Cardiac muscle cell (in vitro differentiated cells and primary cell): ENCODE measurements at places on chromosomes 1 and 21. TPM values are rescaled to one million over a fixed set of nuclear protein-coding genes. Genes with fewer than 3 reads are reported as not detected.

- H3K4me1 ChIP-seq, result peaks cover 3% of the 10 kb centered on the region
- no peaks in the 10 kb centered on the region for H3K27me3 ChIP-seq
- H3K36me3 ChIP-seq, result no peaks in the 10 kb centered on the region
- H3K27ac ChIP-seq, result no peak overlapping the region
Measured at GRCh38 chr1:154199563-154199879, 6.6 kb downstream of the CFAP141 start.

DNA sequence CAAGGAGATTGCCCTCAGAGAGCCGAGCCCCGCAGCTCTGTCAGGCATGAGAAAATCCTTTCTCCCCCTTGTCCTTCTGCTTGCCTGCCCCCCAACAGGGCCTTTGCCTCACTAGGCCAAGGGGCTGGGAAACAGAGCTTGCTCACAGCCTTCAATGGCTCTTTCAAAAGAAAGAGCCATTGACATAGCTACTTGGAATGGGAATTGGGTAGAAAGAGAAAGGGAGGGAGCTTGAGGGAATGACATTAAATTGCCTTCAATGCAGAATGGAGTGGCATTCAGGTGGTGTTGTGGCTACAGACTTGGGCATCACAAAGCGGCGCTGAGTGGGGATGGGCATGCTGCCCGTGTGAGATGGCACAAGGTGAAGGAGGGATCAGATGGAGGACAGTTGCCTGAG, 13.2 kb downstream of the SYT11 start:
- H3K36me3 ChIP-seq, result no peaks in the 10 kb centered on the region
- H3K4me3 ChIP-seq, result no peak overlapping the region
- no peaks in the 10 kb centered on the region for H3K4me1 ChIP-seq
- H3K27me3 ChIP-seq, result no peaks in the 10 kb centered on the region

- H3K4me3 ChIP-seq, result no peak overlapping the region
- no peaks in the 10 kb centered on the region for H3K27me3 ChIP-seq
- no peak overlapping the region for H3K27ac ChIP-seq
- H3K4me1 ChIP-seq, result peaks cover 5% of the 10 kb centered on the region
- peaks cover 3% of the 10 kb centered on the region for H3K36me3 ChIP-seq
Measured at GRCh38 chr1:3240524-3241235, 171.7 kb downstream of the PRDM16 start.

DNA sequence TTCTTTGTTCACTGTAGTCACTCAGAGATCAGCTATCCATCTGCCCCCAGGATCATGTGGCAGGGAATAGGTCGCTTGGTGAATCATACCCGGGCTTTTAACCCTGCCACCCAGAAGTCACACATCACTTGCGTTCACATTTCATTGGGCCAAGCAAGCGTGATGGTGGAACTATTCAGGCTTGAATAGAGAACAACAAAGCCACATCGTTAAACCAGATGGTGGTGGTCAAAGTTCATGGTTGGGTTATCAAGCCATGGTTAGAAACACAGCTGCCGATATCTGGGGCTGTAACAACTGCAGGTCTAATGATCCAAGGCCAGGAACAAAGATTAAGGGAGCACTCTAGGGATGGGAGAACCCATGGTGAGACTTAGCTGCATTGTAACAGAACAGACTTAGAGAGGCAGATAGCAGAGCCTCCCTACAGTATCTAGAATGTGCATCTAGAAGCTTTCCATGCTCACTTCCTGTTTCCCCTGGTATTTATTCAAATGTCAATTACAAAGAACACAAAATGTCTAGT, 40.0 kb upstream of the PTPRC start:
- no peak for DNase-seq
- no peak overlapping the region for H3K4me3 ChIP-seq
- no peak overlapping the region for H3K27ac ChIP-seq
- H3K27me3 ChIP-seq, result no peaks in the 10 kb centered on the region
- no peaks in the 10 kb centered on the region for H3K36me3 ChIP-seq

DNA sequence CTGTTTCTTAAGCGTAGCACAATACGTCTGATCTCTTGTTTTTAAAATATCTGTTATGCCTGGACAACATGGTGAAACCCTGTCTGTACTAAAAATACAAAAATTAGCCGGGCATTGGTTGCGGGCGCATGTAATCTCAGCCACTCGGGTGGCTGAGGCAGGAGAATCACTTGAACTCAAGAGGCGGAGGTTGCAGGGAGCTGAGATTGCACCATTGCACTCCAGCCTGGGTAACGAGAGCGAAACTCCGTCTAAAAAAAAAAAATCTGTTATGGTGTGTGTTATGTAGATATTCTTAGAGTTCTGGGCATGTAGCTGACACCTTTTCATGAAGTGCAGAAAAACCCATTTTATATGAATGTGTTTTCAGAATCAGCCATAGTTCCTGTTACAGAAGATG, 38.2 kb downstream of the RABGAP1L start:
- H3K27ac ChIP-seq, result no peak overlapping the region
- DNase-seq, result no peak
- no peak overlapping the region for H3K4me3 ChIP-seq
- H3K27me3 ChIP-seq, result no peaks in the 10 kb centered on the region
- H3K36me3 ChIP-seq, result no peaks in the 10 kb centered on the region

- DNase-seq, result no peak
- no peaks in the 10 kb centered on the region for H3K27me3 ChIP-seq
Measured at GRCh38 chr1:44572572-44572879, 101.8 kb downstream of the TMEM53 start.

- H3K36me3 ChIP-seq, result no peaks in the 10 kb centered on the region
- H3K4me1 ChIP-seq, result no peaks in the 10 kb centered on the region
Measured at GRCh38 chr21:17454315-17455027, 58.4 kb upstream of the CXADR start.

GRCh38 chr1:51264451-51264850, 28.4 kb downstream of the RNF11 start:
- no peak for DNase-seq
- H3K4me3 ChIP-seq, result no peak overlapping the region

GRCh38 chr1:164061528-164061927, 497.5 kb upstream of the PBX1 start:
- DNase-seq, result no peak
- no peaks in the 10 kb centered on the region for H3K36me3 ChIP-seq
- H3K4me1 ChIP-seq, result peaks cover 19% of the 10 kb centered on the region
- no peak overlapping the region for H3K27ac ChIP-seq
- H3K27me3 ChIP-seq, result no peaks in the 10 kb centered on the region

DNA sequence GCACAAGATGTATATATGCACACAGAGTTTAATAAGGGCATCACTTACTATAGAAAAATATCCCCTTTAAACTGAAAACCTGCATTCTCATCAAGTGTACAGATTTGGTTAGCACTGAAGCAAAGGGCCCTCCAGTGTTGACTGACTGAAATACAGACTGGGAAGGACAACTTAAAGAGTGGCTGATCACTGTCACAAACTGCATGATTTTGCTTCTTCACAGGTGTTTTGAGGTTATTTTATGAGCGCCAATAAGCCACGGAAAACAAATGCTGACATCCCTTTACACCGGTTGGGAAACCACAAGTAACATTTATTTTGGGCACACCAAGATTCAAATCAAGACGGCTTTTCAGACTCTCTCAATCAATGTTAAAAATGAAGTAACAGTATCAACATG, 30.9 kb upstream of the RAP1GAP start:
- H3K36me3 ChIP-seq, result peaks cover 37% of the 10 kb centered on the region
- H3K27ac ChIP-seq, result no peak overlapping the region
- no peaks in the 10 kb centered on the region for H3K27me3 ChIP-seq
- no peak for DNase-seq
- no peak overlapping the region for H3K4me3 ChIP-seq
- no peaks in the 10 kb centered on the region for H3K4me1 ChIP-seq

DNA sequence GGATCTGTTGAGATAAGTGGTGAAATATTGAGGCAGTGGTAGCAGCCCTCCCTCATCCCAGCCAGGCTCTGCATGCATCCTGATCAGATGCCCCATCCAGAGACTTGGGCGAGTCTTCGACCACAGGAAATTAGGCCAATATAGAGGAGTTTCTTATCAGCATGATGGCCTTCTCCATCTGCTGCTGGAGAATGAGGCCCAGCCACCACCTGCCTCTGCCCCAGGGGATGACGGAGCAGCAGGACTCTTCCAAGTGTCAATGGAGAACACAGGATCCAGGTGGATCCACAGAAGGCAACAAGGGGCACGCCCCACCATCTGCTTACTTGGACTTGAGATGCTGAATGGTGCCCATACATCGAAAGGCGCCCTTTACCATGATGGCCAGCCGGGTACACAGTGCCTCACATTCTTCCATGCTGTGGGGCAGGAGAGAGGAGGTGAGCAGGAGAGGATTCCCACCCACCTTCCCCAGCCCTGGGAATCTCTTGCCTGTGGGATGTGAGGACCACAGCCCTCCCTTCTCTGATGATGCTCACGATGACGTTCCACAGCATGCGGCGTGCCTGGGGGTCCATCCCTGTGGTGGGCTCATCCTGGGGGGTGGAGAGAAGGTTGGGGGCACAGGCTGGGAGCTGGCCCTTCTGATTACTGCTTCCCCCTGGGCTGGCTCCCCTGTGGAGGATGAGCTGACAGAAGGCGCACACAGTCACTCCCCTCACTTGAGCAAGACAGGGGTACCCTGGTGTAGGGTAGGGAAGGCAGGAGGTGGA, 91.5 kb upstream of the GCLM start:
- no peaks in the 10 kb centered on the region for H3K27me3 ChIP-seq
- no peak overlapping the region for H3K4me3 ChIP-seq
- H3K4me1 ChIP-seq, result no peaks in the 10 kb centered on the region
- DNase-seq, result no peak
- no peaks in the 10 kb centered on the region for H3K36me3 ChIP-seq
- no peak overlapping the region for H3K27ac ChIP-seq

DNA sequence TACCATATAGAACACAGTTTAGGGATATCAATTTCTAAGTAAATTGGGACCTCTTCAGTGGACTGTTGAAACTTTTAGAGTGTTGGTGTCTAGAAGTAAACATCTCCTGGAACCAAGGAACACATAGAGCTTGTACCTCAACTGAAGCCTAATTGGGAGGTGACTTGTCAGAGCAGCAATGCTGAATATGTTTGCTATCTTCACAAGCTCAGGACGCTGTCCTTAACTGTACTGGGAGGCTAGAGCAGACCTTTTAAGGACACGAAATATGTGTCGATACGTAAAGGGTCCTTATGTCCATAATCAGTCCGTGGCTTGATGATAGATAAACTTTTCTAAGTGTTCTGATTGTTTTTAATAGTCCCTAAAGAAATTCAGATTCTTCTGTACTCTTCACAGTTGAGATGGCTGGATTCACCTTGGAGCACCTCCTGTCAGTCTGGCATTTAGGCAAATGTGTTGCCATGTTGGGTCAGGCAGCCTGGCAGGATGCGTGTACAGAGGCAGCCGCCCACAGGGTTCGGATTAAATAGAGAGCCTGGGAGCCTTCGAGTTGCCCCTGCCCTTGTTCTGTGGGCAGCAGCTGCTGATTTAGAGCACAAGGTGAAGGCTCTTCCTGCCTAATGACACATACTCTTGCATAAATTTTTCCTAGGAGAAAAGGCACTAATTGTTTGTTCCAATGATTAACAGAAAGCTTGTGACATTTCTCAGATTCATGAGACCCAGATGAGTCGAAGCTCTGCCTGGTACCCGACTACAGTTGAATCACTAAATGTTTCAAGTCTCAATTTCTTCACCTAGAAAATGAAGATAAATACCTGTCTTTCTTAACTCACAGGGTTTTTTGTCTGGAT, 3.6 kb downstream of the ACTN2 start:
- H3K27me3 ChIP-seq, result no peaks in the 10 kb centered on the region
- peak; percentile 68 for DNase-seq
- no peaks in the 10 kb centered on the region for H3K36me3 ChIP-seq
- H3K4me3 ChIP-seq, result peak overlapping the region; percentile 69
- peaks cover 47% of the 10 kb centered on the region for H3K4me1 ChIP-seq

DNA sequence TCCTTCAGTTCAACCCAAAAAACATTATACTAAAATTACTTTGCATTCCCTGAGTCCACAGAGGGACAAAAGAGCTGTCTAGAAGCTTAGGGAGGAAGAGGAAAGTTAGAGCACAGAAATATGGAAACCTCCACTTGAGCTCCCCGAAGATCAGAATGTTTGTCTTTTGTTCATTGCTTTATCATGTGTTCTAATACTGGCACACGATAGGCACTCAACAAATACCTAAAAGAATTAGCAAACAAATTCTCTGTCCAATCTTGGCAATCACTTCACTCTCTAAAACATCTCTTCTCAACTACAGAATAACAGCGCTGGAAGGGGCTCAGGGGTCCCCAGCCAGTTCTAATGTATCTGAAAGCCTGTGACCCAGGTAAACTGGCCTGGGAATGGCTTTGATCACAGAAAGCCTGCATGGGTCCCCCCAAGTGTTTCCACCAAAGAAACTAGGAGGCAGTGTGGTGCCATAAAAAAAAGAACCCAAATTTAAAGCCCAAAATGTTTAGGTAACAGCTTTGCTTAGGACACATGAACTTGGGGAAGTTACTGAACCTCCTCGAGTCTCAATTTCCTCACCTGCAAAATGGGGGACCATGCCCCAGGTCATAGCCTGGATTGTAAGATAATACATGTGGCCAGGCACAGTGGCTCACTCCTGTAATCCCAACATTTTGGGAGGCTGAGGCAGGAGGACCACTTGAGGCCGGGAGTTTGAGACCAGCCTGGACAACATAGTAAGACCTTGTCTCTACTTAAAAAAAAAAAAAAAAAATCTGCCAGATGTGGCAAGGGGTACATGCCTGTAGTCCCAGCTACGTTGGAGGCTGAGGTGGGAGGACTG, 45.8 kb downstream of the SSBP3 start:
- no peaks in the 10 kb centered on the region for H3K36me3 ChIP-seq
- DNase-seq, result no peak
- no peaks in the 10 kb centered on the region for H3K27me3 ChIP-seq
- no peak overlapping the region for H3K27ac ChIP-seq
- H3K4me3 ChIP-seq, result no peak overlapping the region

- H3K27me3 ChIP-seq, result no peaks in the 10 kb centered on the region
- peaks cover 18% of the 10 kb centered on the region for H3K4me1 ChIP-seq
- no peak for DNase-seq
- H3K36me3 ChIP-seq, result no peaks in the 10 kb centered on the region
- H3K27ac ChIP-seq, result no peak overlapping the region
Measured at GRCh38 chr1:29249951-29250581, 13.7 kb downstream of the PTPRU start.

GRCh38 chr1:240014051-240014450, 77.6 kb upstream of the FMN2 start:
- H3K4me3 ChIP-seq, result no peak overlapping the region
- no peak for DNase-seq
- H3K27me3 ChIP-seq, result no peaks in the 10 kb centered on the region
- no peak overlapping the region for H3K27ac ChIP-seq

GRCh38 chr1:94309829-94310569, 72.6 kb upstream of the ARHGAP29 start:
- no peaks in the 10 kb centered on the region for H3K27me3 ChIP-seq
- no peaks in the 10 kb centered on the region for H3K36me3 ChIP-seq
- no peak overlapping the region for H3K4me3 ChIP-seq
- H3K27ac ChIP-seq, result no peak overlapping the region
- DNase-seq, result no peak
- no peaks in the 10 kb centered on the region for H3K4me1 ChIP-seq

- peaks cover 11% of the 10 kb centered on the region for H3K4me1 ChIP-seq
- no peaks in the 10 kb centered on the region for H3K36me3 ChIP-seq
- H3K4me3 ChIP-seq, result no peak overlapping the region
- peaks cover 23% of the 10 kb centered on the region for H3K27me3 ChIP-seq
- no peak overlapping the region for H3K27ac ChIP-seq
Measured at GRCh38 chr1:200081151-200081968, 53.9 kb downstream of the NR5A2 start.

Gene LAMTOR5
- 78.3 and 160 TPM in 2 replicates for total RNA-seq

Gene PGLYRP3
- not detected in 2 replicates for total RNA-seq

Gene RPTN
- total RNA-seq, result not detected in 2 replicates

Gene ASB17
- not detected in 2 replicates for total RNA-seq

Gene GOLPH3L
- total RNA-seq, result 6.6 and 11.8 TPM in 2 replicates

Gene CD5L
- total RNA-seq, result not detected in 2 replicates

Gene TAS1R3
- 0.81 and 1.1 TPM in 2 replicates for total RNA-seq

Gene NRAS
- 31.9 and 34.4 TPM in 2 replicates for total RNA-seq

Gene BRDT
- not detected in 2 replicates for total RNA-seq

Gene TLCD4
- total RNA-seq, result 7.6 and 13.7 TPM in 2 replicates
